ENCODE measurements at places on chromosomes 2 and 18.

DNA sequence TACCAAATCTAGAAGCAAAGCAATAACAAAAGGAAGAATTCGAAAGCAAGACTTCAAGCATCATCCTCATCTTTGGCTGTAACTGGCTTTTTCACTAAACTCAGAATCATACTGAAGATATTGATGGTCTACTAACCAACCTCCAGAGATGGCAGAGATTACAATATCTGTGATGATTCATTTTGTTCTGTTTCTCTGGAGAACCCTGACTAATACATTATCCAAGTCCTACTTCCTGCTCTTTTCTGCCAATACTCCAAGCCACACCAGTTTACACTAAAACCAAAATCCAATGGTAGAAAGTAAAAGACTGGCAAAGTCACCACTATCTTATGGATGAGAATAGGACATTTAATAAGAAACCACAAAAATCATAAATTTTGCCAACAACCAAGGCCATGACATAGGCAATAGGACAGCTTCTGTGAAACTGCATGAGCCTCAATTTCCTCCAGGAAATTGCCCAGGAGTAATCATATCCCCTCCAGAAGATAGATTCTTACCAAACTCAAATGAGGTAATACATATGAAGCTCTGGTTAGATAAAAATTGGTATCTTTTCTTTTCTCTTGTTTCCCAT lies 159.8 kb downstream of the METTL4 start:
- no peak for DNase-seq

- DNase-seq, result no peak
Measured at GRCh38 chr2:26020231-26020640, 13.6 kb upstream of the RAB10 start.

- DNase-seq, result no peak
Measured at GRCh38 chr2:47193607-47194006, 38.5 kb upstream of the STPG4 start.

GRCh38 chr2:232444409-232445148 lies 11.4 kb upstream of the ALPI start:
- DNase-seq, result peak; percentile 56

DNA sequence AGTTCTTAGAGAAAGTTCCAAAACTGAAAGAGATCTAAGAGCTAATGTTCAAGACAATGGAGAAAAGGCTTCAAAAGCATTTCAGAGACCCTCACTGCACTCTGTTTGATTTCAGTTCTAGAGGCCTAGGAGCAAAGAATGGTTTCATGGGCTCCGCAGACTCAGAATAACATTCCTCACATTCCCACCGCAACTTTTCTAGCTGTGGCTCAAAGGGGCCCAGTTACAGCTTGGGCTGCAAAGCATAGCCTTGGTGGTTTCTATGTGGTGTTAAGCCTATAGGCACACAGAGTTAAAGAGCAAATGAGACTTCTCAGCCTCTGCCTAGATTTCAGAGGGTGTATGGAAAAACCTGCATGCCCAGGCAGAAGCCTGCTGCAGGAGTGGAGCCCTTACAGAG lies 73.0 kb downstream of the FSIP2 start:
- DNase-seq, result no peak

GRCh38 chr2:237708491-237708890 lies 81.1 kb downstream of the LRRFIP1 start:
- no peak for DNase-seq

DNA sequence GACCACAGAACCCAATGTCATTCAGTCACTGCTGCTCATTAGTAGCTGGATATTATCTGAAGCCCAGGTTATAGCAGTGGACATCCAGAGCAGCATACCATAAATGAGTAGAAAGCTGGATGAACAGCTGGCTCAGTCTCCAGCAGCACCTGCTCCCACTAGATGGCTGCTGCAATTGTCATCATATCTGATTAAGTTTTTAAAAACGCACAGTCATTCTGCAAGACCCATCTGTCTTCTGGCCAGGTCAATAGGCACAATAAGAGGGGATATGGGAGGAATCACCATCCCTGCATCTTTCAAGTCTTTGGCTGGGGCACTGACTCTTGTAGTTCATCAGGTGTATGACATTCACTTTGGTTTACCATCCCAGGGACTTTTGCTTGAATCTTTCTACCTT lies 55.1 kb upstream of the XDH start:
- no peak for DNase-seq

DNA sequence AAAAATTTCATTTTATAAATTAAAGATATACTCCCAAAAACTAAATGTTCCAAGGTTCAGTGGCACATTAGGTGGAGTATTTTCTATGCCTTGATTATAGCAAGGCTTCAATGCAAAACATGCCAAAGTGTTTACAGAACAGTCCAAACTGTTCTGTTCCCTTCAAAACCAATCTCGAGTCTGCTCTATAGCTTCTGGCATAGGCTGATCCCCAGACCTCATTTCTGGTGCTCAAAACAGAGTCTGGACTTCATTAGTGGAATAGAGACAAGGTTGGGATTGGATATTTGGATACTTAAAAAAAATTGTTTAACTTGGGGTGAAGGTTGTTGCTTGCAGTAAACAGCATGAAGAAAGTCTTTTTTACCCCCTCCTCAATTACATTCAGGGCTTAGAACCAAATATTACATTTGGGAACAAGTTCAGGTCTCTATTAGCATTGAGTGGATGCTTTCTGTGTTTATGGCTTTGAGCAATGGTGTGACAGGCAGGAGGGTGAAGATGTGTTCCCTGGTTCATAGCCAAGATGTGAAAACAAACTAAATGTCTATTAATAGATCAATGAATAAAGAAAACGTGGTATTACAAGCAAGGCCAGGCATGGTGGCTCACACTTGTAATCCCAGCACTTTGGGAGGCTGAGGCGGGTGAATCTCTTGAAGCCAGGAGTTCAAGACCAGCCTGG lies 208.1 kb upstream of the RND3 start:
- no peak for DNase-seq

DNA sequence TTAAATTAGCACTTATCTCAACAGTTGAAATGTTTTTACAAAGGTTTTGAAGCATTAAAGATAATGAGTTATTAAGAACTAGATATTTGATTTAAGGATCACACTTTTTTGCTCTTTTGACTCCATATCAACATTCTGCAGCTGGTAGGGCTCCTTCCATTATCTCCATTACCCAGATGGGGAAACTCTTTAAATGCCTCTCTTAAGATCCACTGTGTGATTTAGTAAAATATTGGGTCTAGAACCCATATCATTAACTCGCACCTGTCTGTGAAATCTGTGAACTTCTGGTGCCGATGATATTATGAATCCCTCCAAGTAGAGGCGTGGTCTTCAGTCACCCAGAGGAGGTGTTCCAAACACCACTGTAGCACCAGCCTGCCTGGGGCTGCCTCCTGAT lies 466.2 kb downstream of the TSN start:
- no peak for DNase-seq

DNA sequence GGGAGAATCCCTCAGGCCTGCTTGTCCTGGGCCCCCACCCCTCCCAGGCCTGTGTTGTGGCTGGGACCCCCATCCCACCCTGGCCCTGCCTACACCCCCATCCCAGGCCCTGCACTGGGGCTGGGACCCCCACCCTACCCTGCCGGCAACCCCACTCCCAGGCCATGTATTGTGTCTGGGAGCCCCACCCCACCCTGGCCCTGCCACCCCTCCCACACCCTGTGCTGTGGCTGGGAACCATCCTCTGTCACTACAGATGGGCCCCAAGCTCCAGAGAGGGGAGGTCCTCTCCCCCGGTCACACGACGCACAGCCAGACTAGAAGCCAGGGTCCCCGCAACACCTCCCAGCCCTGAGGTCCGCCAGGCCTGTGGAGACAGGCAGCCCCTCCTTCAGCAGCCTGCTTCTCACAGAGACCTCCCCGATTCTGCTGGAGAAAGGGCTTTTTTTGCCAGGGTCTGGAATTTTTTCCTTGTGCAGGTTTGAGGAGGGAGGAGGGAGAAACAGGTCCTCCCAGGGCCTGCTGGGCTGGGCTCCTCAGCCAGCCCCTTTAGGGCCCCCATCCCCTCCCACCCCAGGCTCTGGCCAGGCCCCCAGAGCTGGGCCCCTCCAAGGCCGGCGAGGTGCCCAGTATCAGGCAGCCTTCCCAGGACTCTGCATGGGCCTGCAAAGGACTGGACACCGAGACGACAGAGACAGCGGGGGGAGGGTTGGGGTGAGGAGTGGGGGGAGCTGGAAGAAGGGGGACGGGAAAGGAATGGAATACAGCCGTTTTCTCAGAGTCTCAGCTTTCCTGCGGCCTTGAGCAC lies 28.0 kb downstream of the KIF1A start:
- DNase-seq, result no peak

DNA sequence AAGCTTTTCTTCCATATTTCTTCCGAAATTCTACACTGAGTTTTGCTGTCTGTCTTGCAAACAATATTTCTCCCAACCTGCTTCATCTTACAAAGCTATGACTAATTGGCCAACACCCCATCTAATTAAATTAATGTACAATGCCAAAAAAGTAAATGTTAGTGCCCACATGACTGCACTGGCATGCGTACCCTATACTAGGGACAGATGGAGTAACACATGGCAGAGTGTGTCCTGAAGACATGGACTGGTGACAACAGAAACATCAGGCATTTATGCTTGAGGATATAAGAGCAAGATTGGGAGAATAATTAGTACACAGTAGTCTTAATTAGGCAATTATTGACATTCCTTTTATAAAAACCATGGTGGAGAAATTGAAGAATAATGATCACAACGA lies 66.8 kb downstream of the MREG start:
- DNase-seq, result no peak

- DNase-seq, result peak; percentile 27
Measured at GRCh38 chr2:15761056-15761455, 169.4 kb downstream of the DDX1 start.

- DNase-seq, result no peak
Measured at GRCh38 chr2:80255918-80256781, 48.4 kb downstream of the LRRTM1 start.

GRCh38 chr18:8562070-8562469 lies 47.2 kb upstream of the RAB12 start:
- no peak for DNase-seq

GRCh38 chr2:44171018-44171417 lies 2.3 kb downstream of the PPM1B start:
- DNase-seq, result no peak

DNA sequence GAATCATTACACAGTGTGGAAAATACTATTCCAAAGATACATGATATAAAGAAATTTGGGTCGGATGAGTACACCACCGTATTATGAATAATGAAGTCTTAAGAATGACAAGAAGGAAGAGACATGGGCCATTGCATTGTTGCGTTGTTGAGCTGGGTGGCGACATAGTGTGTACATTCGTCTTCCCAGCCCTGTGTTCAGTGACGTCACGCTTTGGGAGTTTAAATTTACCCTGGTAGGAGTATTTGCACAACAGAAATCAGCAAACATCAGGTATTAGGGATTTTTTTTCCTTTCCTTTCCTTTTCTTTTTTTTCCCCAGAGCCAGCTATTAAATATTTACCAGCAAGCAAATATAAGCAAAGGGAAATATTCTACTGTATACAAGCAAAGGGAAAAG lies 347.2 kb upstream of the NETO1 start:
- no peak for DNase-seq

GRCh38 chr2:100852999-100853908 lies 33.3 kb downstream of the NPAS2 start:
- DNase-seq, result no peak

- DNase-seq, result no peak
Measured at GRCh38 chr2:27591745-27592144, 8.9 kb downstream of the ZNF512 start.
